MCF 10A (cell line): ENCODE measurements at places on chromosomes 5 and 9.

DNA sequence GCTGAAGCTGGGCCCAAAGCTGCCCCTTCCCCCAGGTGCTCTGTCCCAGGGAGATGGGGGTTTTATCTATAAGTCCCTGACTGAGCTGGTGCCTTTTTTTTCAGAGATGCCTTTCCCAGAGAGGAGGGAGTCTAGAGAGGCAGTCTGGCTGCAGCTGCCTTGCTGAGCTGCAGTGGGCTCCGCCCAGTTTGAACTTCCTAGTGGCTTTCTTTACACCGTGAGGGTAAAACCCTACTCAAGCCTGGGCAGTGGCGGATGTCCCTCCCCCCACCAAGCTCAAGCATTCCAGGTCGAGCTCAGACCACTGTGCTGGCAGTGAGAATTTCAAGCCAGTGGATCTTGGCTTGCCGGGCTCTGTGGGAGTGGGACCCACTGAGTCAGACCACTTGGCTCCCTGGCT, 41.3 kb downstream of the CAVIN4 start:
- no peak overlapping the region for H3K27ac ChIP-seq

- no peaks in the 10 kb centered on the region for H3K36me3 ChIP-seq
- H3K27me3 ChIP-seq, result no peaks in the 10 kb centered on the region
- H3K4me3 ChIP-seq, result no peak overlapping the region
- no peaks in the 10 kb centered on the region for H3K4me1 ChIP-seq
Measured at GRCh38 chr9:13369431-13369830, 89.9 kb upstream of the MPDZ start.

- H3K4me1 ChIP-seq, result peaks cover 13% of the 10 kb centered on the region
- no peak overlapping the region for H3K4me3 ChIP-seq
- H3K36me3 ChIP-seq, result peaks cover 58% of the 10 kb centered on the region
- no peak for DNase-seq
Measured at GRCh38 chr9:15433191-15433590, 10.5 kb downstream of the SNAPC3 start.

DNA sequence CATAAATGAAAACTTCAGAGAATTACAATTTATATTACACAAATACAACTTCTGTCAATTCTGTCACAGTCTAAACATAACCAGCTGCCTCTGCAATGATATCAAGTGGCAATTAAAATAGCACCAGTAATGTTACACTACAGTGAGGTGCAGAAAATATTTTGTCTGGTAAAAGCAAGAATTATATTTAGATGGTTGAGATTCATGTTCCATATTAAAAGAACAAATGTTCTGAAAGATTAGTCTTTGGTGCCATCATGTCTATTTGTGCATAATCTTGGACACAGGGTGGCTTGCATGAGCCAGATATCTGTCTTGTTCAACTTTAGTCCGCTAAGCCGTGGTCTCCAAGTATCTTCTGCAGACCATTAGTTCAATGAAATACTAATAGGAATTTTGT, 29.0 kb upstream of the PRR16 start:
- no peak for DNase-seq
- H3K27me3 ChIP-seq, result no peaks in the 10 kb centered on the region
- peaks cover 6% of the 10 kb centered on the region for H3K4me1 ChIP-seq
- no peak overlapping the region for H3K4me3 ChIP-seq
- H3K36me3 ChIP-seq, result peaks cover 8% of the 10 kb centered on the region

DNA sequence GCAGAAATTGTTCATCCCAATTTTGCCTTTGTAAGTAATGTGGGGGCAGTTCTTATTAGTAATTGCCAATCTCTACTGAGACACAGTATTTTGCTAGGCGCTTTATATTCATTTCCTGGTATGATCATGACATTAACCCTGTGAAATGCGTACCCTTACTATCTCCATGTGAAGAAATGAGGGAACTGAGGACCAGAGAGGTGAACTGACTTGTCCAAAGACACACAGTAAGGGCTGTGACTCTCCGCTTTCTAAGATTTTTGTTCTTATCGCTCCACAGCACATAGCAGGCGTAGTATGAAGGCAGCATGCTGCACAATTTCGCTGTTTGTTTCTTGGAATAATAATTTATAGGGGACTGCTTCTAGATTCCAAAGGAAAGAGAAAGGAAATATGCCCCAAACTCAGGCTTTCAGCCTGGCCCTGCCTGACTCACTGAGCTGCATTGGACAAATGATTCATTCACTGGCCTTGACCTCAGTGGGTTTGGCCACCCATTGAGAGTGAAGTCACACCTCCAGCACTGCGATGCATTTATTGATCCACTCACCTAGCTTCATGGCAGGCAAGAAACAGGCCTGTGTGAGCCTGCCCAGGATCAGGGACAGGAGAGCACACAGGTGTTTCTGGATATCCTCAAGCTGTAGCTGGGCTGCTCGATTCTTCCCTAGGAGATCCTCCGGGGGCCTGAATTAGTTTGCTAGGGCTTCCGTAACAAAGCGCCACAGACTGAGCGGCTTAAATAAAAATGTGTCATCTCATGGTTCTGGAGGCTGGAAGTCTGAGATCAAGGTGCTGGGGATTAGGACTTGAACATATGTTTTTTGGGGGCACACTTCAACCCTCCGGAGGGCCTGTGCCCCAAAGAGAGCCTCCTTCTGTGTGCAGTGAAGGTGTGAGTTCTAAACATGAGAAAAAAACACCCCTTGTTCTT, 7.2 kb upstream of the DUSP1 start:
- peaks cover 70% of the 10 kb centered on the region for H3K4me1 ChIP-seq
- peak overlapping the region; percentile 69 for H3K4me3 ChIP-seq
- DNase-seq, result peak; percentile 97
- H3K36me3 ChIP-seq, result peaks cover 22% of the 10 kb centered on the region
- H3K27ac ChIP-seq, result peak overlapping the region; percentile 99

DNA sequence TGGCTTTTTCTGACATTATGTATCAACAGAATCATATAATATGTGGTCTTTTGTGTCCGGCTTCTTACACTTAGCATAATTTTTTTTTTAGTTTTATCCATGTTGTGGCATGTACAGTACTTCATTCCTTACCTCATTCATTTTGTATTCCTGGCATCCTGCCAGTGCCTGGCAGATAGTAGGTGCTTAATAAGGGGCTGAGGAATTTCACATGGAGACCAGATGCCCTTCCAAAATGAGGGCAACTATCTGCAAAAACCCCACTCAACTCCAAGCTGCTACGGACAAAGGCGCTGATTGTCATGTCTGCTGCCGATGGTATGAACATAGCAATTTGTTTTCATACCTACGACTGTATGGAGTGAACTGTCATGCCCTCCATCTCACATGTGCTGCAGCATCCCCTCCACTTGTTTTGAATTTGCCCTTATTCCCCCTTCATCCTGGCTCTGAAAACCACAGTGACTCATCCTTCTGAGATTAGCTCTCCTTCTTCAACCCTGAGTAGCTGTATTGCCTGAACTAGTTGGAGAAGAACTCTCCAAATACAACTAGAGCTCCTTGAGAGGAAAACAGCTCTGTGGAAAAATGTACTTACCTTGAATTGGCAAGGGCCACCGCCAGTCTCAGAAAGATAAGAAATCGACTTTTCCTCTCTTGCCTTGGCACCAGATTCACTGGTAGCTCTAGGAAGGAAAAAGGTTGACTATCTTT, 41.3 kb upstream of the FOXE1 start:
- H3K4me1 ChIP-seq, result peaks cover 23% of the 10 kb centered on the region
- no peaks in the 10 kb centered on the region for H3K36me3 ChIP-seq
- no peaks in the 10 kb centered on the region for H3K27me3 ChIP-seq
- H3K4me3 ChIP-seq, result no peak overlapping the region
- peak; percentile 38 for DNase-seq

DNA sequence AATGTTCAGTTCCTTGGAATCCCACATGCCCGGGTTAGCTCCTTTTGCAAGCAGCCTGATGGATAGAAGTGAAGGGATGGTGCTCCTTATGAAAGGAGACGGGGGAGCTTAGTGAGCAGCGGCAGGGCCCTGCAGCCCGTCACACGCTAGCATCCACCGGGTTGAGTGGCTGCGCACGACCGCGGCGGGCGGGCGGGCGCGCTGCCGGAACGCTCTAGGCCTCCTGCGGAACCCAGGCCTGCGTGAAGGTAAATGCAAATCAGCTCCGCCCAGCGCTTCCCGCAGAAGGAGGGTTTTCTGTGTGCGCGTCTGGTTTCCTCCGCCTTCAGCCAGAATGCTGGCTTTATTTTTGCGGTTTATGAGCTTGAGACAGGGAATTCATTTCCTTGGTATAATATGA, 19.8 kb downstream of the IL12B start:
- peaks cover 10% of the 10 kb centered on the region for H3K4me1 ChIP-seq
- H3K36me3 ChIP-seq, result no peaks in the 10 kb centered on the region
- peak overlapping the region; percentile 38 for H3K4me3 ChIP-seq
- DNase-seq, result peak; percentile 42
- H3K27ac ChIP-seq, result no peak overlapping the region
- no peaks in the 10 kb centered on the region for H3K27me3 ChIP-seq

GRCh38 chr9:26723486-26723885, 169.1 kb downstream of the CAAP1 start:
- no peak overlapping the region for H3K27ac ChIP-seq
- peaks cover 64% of the 10 kb centered on the region for H3K27me3 ChIP-seq
- H3K4me3 ChIP-seq, result peak overlapping the region; percentile 50
- peaks cover 7% of the 10 kb centered on the region for H3K36me3 ChIP-seq
- DNase-seq, result peak; percentile 72

DNA sequence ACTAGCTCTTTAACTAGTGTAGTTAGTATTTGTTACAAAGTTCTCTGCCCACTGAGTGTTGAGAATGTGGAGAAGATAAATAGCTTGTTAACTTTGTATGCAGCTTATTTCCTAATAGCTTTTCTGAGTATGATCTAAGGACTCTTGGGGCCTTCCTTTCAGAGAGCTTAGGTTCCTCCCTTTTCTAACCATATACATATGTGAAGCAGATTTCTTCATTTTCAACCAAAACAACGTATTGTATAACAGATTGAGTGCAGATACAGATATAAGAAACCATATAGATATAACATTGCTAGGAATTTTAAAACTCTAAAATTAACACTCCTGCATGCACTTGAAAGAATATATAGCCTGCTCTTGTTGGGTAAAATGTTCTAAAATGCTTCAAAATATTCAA, 70.4 kb downstream of the SCAMP1 start:
- H3K4me3 ChIP-seq, result no peak overlapping the region
- no peak overlapping the region for H3K27ac ChIP-seq
- no peak for DNase-seq

DNA sequence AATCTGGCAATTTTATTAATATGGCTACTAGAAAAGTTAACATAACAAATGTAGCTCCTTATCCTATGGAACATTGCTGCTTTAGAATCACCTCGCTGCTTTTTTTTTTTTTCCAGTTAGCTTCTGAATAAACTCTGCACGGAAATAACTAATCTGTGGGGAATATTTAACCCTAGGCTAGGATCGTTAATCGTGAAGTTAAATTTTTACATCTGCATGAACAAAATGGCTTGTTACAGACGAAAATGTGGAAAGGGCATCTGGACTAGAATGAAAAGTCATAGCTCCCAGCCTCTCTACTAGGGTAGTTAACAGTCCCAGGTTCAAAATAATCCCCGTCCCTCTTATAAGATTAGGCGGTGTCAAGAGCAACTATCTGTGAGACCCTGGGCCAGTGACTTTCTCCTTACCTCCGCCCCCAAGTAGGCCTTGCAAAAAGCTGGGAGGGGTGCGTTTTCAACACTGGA, 470 bp upstream of the SLC22A5 start:
- no peak for DNase-seq
- H3K27me3 ChIP-seq, result no peaks in the 10 kb centered on the region
- peak overlapping the region; percentile 39 for H3K27ac ChIP-seq
- H3K4me1 ChIP-seq, result peaks cover 44% of the 10 kb centered on the region

DNA sequence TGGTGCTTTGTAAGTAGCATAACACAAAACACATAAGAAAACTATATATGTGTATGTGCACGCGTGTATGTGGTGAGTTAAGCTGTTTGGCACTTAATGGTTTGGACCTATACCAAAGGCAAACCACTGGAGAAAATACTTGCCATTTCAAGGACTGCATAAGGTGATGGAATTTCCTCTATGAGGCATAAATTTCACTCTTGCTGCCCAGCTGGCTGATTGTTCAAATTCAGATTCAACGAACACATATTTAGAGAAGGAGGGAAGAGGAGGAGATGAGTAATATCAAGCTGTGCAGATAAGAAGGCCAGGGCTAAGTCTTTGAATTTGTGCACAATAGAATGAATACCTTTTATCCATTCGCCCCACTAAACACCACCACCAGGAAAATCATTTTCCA, 470.6 kb upstream of the MPDZ start:
- no peak overlapping the region for H3K27ac ChIP-seq
- no peaks in the 10 kb centered on the region for H3K36me3 ChIP-seq
- DNase-seq, result peak; percentile 9
- H3K4me3 ChIP-seq, result no peak overlapping the region

- H3K27ac ChIP-seq, result no peak overlapping the region
- H3K27me3 ChIP-seq, result peaks cover 52% of the 10 kb centered on the region
- no peaks in the 10 kb centered on the region for H3K4me1 ChIP-seq
- H3K4me3 ChIP-seq, result no peak overlapping the region
- no peaks in the 10 kb centered on the region for H3K36me3 ChIP-seq
- peak; percentile 16 for DNase-seq
Measured at GRCh38 chr5:152170350-152170749, 234.7 kb downstream of the NMUR2 start.

GRCh38 chr9:5976674-5977397, 38.6 kb downstream of the RANBP6 start:
- H3K4me3 ChIP-seq, result peak overlapping the region; percentile 18
- peaks cover 24% of the 10 kb centered on the region for H3K4me1 ChIP-seq
- peaks cover 19% of the 10 kb centered on the region for H3K36me3 ChIP-seq
- peak; percentile 20 for DNase-seq

- peaks cover 78% of the 10 kb centered on the region for H3K36me3 ChIP-seq
- H3K4me1 ChIP-seq, result no peaks in the 10 kb centered on the region
- H3K4me3 ChIP-seq, result no peak overlapping the region
- H3K27me3 ChIP-seq, result no peaks in the 10 kb centered on the region
Measured at GRCh38 chr5:6749026-6749716, 35.9 kb downstream of the TENT4A start.

DNA sequence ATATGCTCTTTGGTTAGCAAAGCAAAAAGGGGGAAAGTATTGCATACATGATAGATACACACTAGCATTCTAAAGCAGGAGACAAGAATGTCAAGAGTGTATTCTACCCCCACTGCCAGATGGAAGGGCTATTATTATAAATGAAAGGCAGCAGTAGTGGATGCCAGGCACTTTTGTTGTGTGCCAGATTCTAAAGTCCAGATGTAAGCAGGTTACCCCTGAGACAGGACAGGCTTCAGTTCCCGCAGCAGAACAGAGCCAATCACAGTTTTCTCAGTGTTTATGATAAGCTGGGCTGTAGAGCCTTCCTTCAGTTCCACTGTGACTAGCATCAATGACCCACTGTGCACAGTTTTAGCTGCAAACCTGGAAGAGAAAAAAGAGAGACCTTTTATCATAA, 226.6 kb upstream of the TBCA start:
- no peak overlapping the region for H3K27ac ChIP-seq
- peaks cover 9% of the 10 kb centered on the region for H3K36me3 ChIP-seq
- no peaks in the 10 kb centered on the region for H3K27me3 ChIP-seq

DNA sequence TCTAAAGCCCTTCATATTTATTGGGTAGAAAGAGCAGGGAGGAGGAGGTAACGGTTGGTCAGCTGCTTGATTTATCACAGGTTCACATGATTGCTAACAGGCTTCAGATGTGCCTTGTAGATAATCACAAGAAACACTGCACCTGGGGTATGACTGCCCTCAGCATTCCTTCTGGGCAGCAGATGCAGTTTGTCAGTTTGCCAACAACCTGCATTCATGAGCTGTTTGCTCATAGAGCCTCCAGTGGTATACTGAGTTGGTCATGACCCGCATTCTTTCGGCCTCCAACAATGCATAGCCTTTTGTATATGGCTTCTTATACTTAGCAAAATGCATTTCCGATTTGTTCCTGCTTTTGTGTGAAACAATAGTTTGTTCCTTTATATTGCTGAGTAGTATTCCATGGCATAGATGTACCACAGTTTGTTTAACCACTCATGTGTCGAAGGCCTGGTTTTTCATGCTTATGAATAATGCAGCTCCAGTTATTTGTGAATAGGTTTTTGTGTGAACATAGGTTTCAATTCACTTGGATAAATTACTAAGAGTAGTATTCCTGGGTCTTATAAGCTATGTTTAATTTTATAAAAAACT, 83.6 kb downstream of the ARHGEF28 start:
- H3K36me3 ChIP-seq, result peaks cover 12% of the 10 kb centered on the region
- no peaks in the 10 kb centered on the region for H3K27me3 ChIP-seq
- no peaks in the 10 kb centered on the region for H3K4me1 ChIP-seq
